ENCODE measurements at places on chromosomes 16 and 17. TPM values are rescaled to one million over a fixed set of nuclear protein-coding genes. Genes with fewer than 3 reads are reported as not detected.

GPR179 gene
- total RNA-seq, result not detected

ABCA6 gene
- total RNA-seq, result 100 TPM

PIPOX gene
- total RNA-seq, result 2.0 TPM

KRT222 gene
- total RNA-seq, result not detected

THUMPD1 gene
- total RNA-seq, result 59.7 TPM

NTN3 gene
- total RNA-seq, result not detected

MYCBPAP gene
- total RNA-seq, result 0.46 TPM

GLYR1 gene
- total RNA-seq, result 75.0 TPM

LUC7L3 gene
- 18.1 TPM for total RNA-seq

LGALS9 gene
- 7.2 TPM for total RNA-seq

ZNF597 gene
- total RNA-seq, result 2.2 TPM

ULK2 gene
- total RNA-seq, result 12.8 TPM

MT1G gene
- not detected for total RNA-seq

GNAO1 gene
- total RNA-seq, result not detected

DNA sequence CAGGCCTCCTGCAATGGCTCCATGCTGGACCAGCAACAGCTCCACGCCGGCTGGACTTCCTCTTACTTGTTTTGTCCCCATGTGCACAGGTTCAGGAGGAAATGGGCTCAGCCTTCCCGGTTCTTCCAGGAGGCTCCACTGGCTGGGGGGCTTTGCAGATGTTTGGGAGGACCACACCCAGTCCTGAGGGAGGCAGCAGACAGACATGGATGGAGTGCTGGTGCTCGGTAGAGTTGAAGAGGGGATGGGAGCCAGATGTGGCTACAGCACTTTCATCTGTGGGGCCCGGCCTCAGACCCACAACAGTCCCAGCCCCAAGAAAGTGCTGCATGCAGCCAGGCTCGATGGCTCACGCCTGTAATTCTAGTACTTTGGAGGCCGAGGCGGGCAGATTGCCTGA is 21.8 kb downstream of the NARF start:
- DNase-seq, result no peak

DNA sequence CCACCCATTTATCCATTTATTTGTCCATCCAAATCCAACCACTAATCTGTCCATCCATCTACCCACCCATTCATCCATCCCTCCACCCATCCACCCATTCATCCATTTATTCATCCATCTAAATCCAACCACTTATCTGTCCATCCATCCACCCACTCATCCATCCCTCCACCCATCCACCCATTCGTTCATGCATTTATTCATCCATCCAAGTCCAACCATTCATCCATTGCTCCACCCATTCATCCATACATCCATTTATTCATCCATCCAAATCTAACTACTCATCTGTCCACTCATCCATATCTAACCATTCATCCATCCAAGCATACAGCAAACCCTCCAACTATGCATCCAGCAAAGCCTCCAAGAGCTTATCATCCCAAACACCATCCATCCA is 267.3 kb downstream of the XYLT1 start:
- no peak for DNase-seq

- no peak for DNase-seq
Measured at GRCh38 chr17:3986270-3986938, 22.2 kb upstream of the ATP2A3 start.

DNA sequence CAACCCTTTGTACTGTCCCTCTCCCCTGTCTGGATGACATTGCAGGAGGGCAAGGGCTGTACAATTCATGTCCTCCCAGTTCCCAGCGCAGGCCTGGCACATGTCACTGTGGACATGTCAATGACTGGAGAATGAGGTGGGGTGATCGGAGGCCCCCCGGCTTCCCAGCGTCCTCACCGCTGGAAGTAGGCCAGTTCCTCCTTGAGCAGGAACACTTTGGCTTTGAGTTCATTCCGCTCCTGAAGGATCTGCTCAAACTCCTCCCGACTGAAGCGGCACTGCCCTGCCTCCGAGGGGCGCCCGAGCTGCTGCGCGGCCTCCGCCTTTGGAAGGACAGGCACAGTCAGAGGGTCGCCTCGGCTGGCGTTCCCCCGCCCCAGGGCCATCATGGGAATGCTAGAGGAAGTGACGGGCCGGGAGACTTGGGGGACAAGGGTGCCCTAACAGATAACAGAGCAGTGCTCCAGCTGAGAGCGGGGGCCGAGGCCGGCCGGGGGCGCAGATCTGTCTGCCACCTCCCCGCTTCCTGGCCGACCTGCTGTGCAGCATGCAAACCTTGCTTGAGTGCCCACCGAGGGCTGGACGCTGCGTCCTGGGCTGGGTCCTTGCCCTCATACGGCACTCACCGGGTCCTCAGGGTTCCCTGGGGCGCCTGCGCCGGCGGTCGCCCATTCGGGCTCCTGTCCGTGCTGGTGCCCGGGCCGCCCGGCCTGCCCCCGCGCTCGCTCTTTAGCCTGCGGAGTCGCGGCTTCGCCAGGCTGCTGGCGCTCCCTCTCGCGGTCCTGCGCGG is 1.3 kb downstream of the RILP start:
- DNase-seq, result no peak

GRCh38 chr17:77893144-77894044 is 65.1 kb upstream of the TNRC6C start:
- DNase-seq, result no peak

DNA sequence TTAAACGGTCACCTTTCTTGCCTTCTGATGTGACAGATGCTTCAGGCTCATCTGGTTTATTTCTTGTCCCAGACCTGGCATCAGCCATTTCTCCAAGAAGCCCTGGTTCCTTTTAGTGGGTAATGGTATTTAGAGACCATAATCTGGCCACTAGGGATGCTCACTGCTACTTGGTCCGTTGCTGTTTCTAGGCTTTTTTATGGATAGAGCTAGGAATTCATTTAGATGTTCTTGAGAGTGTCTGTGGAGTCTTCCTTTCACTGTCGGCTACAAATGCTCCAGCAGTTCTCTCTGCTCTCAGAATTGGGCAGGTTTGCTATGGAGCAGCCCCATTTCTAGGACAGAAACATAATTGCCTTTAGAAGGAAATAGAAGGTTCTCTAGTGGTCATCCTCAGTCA is 214.5 kb downstream of the KATNIP start:
- no peak for DNase-seq

DNA sequence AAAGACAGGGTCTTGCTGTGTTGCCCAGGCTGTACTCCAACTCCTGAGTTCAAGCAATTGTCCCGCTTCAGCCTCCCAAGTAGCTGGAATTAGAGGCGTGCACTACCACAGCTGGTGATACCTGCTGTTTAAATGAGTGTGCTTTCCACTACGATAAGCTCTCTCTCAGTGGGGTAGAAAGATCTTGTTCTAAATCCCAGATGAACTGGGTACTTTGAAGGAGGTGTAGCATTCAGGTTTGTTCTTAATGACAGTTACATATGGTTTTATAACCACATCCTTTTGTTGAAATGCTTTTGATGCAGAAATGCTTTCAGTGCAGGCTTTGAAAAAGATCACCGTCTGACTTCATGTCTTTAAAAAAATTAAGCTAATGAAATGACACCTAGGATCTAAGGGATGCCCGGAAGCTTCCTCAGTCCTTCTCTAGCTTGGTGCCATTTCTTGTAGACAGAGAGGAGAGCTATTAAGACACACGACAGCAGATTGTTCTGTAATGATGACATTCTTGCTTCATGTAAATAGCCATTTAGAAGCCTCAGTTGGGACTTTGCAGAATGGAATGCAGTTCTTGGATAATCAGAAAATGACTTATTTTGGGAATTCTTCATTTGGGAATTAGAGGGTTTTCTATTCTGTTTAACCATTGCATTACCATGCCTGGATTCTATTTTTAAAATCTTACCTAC is 19.5 kb downstream of the PMM2 start:
- DNase-seq, result no peak

DNA sequence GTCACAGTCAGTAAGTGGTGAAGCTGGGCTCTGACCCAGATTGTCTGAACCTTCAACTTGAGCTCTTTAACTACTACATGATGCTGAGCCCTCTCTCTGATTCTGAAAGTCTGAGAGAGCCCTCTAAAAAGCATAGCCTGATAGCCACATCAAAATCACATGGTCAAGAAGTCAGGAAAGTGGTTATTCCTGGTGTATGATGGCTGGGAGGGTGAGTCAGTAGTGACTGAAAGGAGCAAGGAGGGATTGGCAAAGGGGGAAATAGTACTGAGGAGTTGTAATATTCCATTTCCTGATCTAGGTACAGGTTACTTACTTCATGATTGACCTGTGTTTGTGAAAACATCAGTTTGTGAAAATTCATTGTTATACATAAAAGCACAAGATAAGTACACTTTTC is 89.1 kb downstream of the SSH2 start:
- DNase-seq, result peak; percentile 1

DNA sequence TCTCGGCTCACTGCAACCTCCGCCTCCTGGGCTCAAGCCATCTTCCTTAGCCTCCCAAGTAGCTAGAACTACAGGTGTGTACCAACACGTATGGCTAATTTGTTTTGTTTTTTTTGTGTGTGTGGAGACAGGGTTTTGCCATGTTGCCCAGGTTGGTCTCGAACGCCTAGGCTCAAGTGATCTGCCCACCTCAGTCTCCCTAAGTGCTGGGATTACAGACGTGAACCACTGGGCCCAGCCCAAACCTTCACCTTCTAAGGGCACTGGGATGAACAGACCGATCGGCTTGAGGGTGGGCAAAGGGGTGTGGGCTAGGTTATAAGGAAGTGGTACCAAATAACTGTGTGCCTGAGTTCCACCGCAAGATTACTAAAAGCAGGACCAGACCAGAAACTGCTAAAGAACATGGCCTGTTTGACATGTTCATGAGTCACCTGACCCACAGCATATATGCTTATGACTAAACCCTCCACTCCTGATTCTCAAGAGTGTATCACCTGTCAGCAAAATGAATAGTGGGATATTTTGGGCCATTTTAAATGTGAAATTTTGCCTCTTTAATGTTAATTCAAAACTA is 8.1 kb downstream of the TMEM97 start:
- no peak for DNase-seq

- DNase-seq, result no peak
Measured at GRCh38 chr16:1375741-1376410, 24.1 kb downstream of the GNPTG start.

DNA sequence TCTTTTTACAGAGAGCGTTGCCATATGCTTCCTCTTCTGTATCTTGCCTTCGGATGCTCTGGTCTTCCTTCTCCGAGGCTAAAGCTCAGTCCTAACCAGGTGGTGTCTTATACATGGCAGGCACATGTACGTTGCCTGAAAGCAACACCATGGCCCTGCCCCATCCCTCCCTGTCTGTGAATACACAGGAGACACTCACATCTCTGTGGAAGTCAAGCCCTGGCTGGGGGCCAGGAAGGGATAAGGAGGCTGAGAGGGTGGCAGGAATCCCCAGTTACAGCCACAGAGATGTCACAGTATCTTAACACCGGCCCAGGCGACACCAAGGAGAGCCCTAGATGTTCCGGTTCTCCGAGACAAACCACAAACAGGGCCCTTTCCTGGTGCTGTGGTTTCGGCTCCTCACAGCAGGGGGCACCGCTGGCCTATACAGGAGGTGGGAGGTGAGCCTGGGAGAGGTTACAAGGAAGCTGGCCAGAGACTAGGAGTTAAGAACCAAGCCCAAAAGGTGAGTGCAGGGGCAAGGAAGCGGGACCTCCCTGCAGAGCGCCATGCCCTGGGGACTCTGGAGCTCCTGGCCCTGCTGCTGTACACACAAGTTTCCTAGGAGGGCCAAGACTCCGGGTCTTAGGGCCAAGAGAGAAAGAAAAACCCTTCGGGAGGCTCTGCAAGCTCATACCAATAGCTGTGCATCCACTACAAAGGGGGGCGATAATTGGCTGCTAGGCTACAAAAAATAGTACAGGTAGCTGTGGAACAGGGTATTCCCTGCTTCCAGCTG is 41.7 kb downstream of the SRL start:
- no peak for DNase-seq

DNA sequence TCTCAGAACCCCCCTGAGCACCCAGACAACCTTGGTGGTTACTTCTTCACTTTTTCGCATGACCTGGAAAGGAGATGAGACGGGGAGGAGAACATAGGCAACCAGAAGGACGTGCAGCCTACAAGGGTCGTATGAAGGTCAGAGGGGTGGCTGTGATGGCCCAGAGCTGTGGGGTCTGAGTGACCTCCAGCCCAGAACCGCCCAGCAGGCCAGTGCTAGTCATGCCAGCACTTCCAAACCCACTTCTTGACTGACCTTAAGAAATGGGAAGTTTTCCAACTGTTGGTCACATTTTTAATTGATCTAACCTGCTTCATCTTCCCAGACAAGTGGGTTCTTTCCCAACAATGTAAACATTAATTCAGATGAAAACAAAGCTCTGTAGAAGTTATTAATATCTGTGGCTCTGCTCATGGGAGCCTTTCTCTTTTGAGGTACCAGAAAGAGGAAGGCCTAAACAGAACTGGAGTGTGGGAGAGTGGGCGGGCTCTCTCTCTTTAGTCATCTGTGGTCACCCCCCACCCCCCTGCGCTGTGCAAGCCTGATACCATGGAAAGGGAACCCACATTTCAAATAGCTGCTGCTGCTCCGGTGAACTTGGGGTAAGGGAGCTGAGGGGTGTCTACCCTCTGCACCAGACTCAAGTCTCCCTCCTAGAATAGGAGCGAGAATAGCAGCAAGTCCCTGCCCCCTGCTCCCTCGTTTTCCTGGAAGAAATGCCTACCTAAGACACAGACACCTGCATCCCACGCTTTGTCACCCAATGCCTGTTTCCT is 101.6 kb downstream of the RAB11FIP4 start:
- no peak for DNase-seq

- peak; percentile 77 for DNase-seq
Measured at GRCh38 chr17:30519707-30520106, 42.5 kb downstream of the GOSR1 start.

- no peak for DNase-seq
Measured at GRCh38 chr17:8292639-8293395, 2.4 kb downstream of the SLC25A35 start.

DNA sequence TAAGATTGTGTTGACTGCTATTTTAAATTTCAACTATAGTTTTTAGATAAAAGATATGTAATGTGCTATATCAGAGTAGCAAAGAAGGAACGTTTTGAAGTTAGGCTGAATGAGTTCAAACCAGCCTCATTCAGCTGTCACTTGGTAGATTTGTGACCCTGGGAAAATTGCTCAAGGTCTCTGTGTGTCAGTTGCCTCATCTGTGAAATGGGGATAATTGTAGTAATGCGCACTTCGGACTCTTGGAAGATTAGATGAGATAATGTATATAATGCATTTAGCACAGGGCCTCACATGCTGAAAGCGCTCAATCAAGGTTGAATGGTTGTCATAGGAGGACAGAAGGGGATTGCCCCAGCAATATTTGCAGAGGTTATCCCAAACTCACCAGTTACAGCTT is 4.7 kb downstream of the BMERB1 start:
- no peak for DNase-seq

- no peak for DNase-seq
Measured at GRCh38 chr16:49659356-49659755, 196.6 kb downstream of the ZNF423 start.

- DNase-seq, result no peak
Measured at GRCh38 chr16:67562526-67562917, at the start of gene CTCF. CTCF (plus strand) TSS chr16:67562526; CDS start chr16:67610833, 48,307 bp downstream.

DNA sequence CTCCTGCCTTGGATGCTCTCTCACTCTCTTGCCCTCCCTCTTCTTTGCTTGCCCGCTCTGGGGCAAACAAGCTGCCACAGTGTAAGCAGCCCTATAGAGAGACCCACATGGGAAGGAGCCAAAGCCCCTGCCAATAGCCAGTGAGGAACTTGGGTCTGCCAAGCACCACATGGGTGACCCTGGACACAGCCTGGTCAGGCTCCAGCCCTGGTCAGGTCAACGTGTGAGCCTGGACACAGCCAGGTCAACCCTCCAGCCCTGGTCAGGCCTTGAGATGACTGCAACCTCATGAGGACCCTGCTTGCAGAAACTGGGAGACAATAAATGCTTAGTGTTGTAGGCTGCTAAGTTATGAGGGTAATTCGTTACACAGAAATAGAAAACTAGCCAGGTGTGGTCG is 14.3 kb upstream of the PHOSPHO1 start:
- DNase-seq, result no peak

GRCh38 chr17:77178050-77178449 is 37.3 kb downstream of the SEC14L1 start:
- DNase-seq, result no peak
